Spleen (tissue), 13 donors: ENCODE measurements at places on chromosomes 1 and 21. TPM values are rescaled to one million over a fixed set of nuclear protein-coding genes. Genes with fewer than 3 reads are reported as not detected.
A peak's percentile ranks its signal among the peaks of the same experiment; 100 is the strongest.

NBPF10 gene
- total RNA-seq: 5.3 TPM

LCE1B gene
- total RNA-seq: not detected

PRRX1 gene
- total RNA-seq: 3.2 TPM

GRCh38 chr1:159647616-159648015, 60.0 kb downstream of the APCS start:
- DNase-seq: no peak
- H3K27ac ChIP-seq: peak overlapping the region; percentile 80
- no peaks in the 10 kb centered on the region for H3K36me3 ChIP-seq
- H3K4me1 ChIP-seq: no peaks in the 10 kb centered on the region
- no peaks in the 10 kb centered on the region for H3K27me3 ChIP-seq

DNA sequence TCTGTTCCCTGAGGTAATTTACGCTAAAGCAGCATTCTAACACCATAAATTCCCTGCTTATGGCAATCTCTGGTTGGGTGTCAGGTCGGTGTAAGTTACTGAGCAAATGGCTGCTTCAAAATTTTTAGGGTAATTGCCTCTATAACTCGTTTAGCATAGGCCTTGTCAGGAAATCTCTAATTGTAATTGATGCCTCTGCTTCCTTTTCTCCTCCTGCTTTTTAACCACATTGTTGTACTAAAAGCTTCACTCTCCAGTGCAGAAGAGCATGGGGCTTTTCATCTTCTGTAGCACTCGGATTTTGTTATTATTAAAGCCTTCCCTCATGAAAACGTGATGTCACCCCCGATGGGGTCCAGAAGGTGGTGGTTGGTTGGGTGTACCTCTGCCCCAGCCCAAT, 141.6 kb upstream of the NBPF11 start:
- H3K4me1 ChIP-seq: no peaks in the 10 kb centered on the region
- H3K4me3 ChIP-seq: no peak overlapping the region
- H3K36me3 ChIP-seq: no peaks in the 10 kb centered on the region
- H3K27me3 ChIP-seq: no peaks in the 10 kb centered on the region
- no peak overlapping the region for H3K27ac ChIP-seq

DNA sequence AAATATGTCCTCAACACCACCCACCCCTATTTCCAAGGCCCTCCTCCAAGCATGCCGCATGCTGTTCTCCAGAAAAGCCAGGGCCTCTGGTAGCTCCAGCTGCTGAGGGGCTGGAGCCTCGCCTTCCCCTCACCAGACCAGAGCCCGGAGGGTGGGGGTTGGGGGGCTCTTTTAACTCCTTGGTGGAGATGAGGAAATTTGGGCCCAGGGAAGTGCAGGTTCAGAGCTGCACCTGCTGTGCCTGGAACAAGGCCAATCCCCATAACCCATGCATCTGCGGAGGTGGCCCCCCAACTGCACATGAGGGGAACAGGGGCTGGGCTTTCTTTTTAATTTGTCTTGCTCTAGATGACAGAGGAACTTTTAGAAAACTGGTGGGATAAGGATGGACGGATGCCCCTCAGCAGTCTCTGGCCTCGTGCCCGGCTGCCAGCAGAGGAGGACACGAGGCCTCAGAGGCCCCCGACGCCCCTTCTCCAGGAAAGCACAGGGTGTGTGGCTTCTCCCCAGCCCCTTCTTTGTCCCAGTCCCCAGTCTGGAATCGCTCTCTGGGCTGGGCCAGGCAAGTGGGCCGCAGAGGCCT, 550 bp upstream of the SELENON start:
- peak overlapping the region; percentile 78 for H3K27ac ChIP-seq
- peak overlapping the region; percentile 76 for H3K4me3 ChIP-seq
- no peaks in the 10 kb centered on the region for H3K36me3 ChIP-seq
- H3K27me3 ChIP-seq: no peaks in the 10 kb centered on the region
- peaks cover 37% of the 10 kb centered on the region for H3K4me1 ChIP-seq

DNA sequence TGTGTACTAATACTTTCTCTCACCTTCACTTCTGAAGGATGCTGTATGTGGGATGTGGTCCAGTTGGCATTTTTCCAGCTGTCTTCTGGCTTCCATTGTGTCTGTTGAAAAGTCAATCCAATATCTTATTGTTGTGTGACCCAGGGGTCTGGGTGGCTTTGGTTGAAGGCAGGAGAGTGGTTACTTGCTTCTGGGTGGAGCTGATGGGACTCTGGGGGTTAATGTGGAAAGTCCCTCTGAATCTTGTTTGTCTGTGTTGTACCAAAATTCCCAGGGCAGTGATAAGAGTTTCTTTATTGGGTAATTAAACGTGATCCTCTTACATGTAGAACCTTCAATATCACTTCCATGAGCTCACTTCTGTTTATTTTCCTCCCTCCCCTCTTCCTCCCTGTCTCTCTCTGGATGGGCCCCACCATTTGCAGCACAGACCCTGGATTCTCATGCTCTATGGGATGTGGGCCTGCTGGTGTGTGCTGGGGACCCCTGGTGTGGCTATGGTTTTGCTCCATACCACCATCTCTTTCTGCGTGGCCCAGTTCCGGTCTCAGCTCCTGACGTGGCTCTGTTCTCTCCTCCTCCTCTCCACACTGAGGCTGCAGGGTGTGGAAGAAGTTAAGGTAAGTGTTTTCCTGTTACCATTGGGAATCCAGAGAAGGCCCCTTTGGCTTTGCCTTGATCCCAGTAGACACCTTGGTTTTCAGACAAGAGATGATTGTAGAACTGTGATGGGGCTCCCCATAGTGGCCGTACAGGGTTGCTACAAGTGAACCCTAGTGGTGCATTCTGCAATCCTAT, 71.5 kb downstream of the HHAT start:
- H3K27ac ChIP-seq: no peak overlapping the region
- H3K27me3 ChIP-seq: no peaks in the 10 kb centered on the region
- no peaks in the 10 kb centered on the region for H3K4me1 ChIP-seq
- no peaks in the 10 kb centered on the region for H3K36me3 ChIP-seq
- no peak overlapping the region for H3K4me3 ChIP-seq

- H3K27me3 ChIP-seq: no peaks in the 10 kb centered on the region
- H3K27ac ChIP-seq: no peak overlapping the region
- H3K4me3 ChIP-seq: no peak overlapping the region
Measured at GRCh38 chr1:53249706-53250105, 11.4 kb upstream of the MAGOH start.

- H3K4me3 ChIP-seq: no peak overlapping the region
- H3K27ac ChIP-seq: no peak overlapping the region
- DNase-seq: no peak
- no peaks in the 10 kb centered on the region for H3K36me3 ChIP-seq
- H3K4me1 ChIP-seq: no peaks in the 10 kb centered on the region
- H3K27me3 ChIP-seq: no peaks in the 10 kb centered on the region
Measured at GRCh38 chr21:34724131-34724856, 55.5 kb downstream of the CLIC6 start.

GRCh38 chr1:1179983-1180861, 6.5 kb downstream of the TTLL10 start:
- peaks cover 17% of the 10 kb centered on the region for H3K4me1 ChIP-seq
- H3K36me3 ChIP-seq: no peaks in the 10 kb centered on the region
- H3K4me3 ChIP-seq: no peak overlapping the region
- no peak overlapping the region for H3K27ac ChIP-seq
- DNase-seq: peak; percentile 76

- H3K27me3 ChIP-seq: no peaks in the 10 kb centered on the region
- H3K4me1 ChIP-seq: no peaks in the 10 kb centered on the region
- H3K4me3 ChIP-seq: no peak overlapping the region
- no peaks in the 10 kb centered on the region for H3K36me3 ChIP-seq
- H3K27ac ChIP-seq: peak overlapping the region; percentile 2
Measured at GRCh38 chr1:163163881-163164582, 38.7 kb downstream of the RGS5 start.

- H3K4me1 ChIP-seq: no peaks in the 10 kb centered on the region
- H3K36me3 ChIP-seq: no peaks in the 10 kb centered on the region
- H3K27ac ChIP-seq: no peak overlapping the region
- H3K27me3 ChIP-seq: no peaks in the 10 kb centered on the region
- DNase-seq: no peak
Measured at GRCh38 chr1:51667561-51667960, 50.7 kb downstream of the OSBPL9 start.

- DNase-seq: no peak
- H3K4me1 ChIP-seq: no peaks in the 10 kb centered on the region
- H3K4me3 ChIP-seq: no peak within 1 kb of the TSS
- no peak within 1 kb of the TSS for H3K27ac ChIP-seq
- H3K36me3 ChIP-seq: no peaks in the 10 kb centered on the region
- H3K27me3 ChIP-seq: peaks cover 59% of the 10 kb centered on the region
Measured at GRCh38 chr21:42366292-42367010, at the start of gene TFF1. Gene TFF1, minus strand, starts transcription at chr21:42366535. Its CDS starts 40 bp downstream, at chr21:42366495.

GRCh38 chr1:211566431-211567025, 12.4 kb downstream of the SLC30A1 start:
- DNase-seq: no peak
- peaks cover 2% of the 10 kb centered on the region for H3K4me1 ChIP-seq
- H3K4me3 ChIP-seq: no peak overlapping the region
- no peaks in the 10 kb centered on the region for H3K36me3 ChIP-seq
- no peaks in the 10 kb centered on the region for H3K27me3 ChIP-seq

- H3K4me3 ChIP-seq: no peak overlapping the region
- H3K27me3 ChIP-seq: no peaks in the 10 kb centered on the region
- H3K27ac ChIP-seq: no peak overlapping the region
- no peaks in the 10 kb centered on the region for H3K36me3 ChIP-seq
- no peak for DNase-seq
Measured at GRCh38 chr1:74835051-74835450, 102.1 kb downstream of the TYW3 start.
